ENCODE measurements at places on chromosomes 1 and 21.

GRCh38 chr21:41768437-41769042 is 1.7 kb upstream of the RIPK4 start:
- peak; percentile 45 for DNase-seq

- DNase-seq, result peak; percentile 82
Observed at GRCh38 chr1:65791801-65792668, 660 bp upstream of the PDE4B start.

- peak; percentile 8 for DNase-seq
Observed at GRCh38 chr1:73009938-73010337, 727.6 kb upstream of the NEGR1 start.

GRCh38 chr21:46569081-46569480 is 35.8 kb downstream of the S100B start:
- no peak for DNase-seq

GRCh38 chr1:78340006-78340405 is 150.8 kb upstream of the PTGFR start:
- DNase-seq, result no peak

DNA sequence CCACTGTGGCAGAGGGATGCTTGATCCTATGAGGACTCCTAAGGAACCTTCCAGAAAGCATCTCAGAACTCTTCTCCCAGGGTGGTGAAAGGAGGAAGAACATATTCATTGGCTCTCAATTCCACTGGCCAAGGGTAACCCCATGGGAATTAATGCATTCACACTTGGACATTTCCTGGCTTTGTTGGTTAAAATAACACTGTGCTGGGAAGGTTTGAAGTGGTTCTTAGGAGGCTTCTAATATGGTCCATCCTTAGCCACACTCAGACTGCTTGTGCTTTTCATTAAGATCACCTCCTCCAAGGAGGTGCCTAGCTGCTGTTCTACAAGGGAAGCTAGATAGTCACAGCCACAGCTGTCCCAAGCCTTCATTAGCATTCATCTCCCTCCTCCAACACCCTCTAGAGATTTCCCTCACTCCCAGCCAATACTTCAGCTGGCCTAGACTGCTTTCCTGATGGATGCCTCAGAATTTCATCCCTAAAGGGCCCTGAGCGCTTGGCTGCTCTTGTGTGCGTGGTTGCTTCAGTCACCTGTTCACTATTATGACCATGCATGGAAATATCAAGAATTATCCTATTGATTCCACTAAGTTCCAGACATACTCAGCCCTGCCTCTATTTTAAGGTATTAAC is 544.4 kb downstream of the PLPP3 start:
- no peak for DNase-seq

DNA sequence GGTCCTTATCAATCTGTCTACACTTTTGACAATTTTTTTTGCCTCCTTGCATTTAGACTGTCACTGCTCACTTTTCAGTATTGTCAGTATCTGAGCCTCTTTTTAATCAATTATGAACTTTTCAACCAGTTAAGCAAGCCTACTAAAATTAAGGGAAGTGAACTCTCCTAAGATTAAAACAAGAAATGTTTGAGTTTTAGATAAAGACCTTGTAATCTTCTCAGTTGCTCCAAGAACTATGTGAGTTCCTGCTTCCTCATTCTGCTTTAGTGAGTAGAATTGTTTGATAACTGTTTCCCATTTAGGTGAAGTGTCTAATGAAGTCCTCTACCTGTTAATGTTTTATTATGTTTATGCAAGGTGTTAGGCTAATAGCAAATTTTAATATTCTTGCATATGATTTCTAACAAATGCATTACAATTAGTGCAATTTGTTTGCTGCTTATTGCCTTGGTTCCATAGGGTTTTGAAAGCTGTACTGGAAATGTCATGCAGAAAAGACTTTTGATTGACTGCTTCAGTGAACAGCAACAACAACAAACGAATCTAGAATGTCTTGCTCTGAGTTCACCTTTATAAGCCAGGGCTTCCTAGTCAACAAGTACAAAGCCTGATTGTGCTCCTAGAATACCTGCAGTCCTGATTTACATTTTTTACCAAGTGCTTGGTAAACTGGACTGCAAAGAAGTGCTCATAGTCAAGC is 40.9 kb downstream of the PLA2G4A start:
- no peak for DNase-seq

DNA sequence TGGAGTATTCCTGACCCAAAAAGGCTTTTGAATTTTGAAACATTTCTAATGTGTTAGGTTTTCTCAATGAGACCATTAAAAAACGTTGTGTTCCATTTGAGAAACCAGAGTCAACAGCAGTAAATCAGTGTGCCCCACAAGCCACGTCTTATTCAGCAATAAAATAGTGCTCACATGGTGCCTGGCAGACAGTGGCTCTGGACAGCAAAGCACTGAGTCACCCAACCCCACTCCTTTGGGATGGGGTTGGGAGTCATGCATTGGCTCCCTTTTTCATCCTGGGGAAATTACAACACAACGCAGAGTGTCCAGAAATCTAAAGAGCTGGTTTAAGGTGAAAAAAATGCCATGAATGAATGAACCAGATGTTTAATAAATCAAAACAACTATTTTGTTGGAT is 46.5 kb downstream of the KCNJ15 start:
- DNase-seq, result no peak

DNA sequence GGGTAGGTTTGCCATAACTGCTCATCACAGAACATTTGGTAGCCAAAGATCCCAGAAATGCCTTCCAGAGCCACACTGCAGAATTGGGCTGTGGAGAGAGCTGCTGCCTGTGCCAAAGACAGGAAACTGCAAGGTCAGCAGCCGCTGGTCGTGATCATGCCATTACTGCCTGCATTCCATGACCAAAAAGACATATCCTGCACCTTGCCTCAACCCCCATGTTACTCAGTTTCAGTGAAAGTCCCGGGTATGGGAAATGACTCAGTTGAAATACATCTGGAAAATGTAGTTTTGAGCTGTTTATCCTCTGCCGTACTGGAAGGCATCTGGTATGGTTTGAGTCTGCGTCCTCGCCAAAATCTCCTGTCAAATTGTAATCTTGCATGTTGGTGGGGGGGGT is 161.7 kb downstream of the FCRL5 start:
- no peak for DNase-seq

GRCh38 chr1:155085504-155086127 is 7.0 kb downstream of the EFNA3 start:
- DNase-seq, result no peak

DNA sequence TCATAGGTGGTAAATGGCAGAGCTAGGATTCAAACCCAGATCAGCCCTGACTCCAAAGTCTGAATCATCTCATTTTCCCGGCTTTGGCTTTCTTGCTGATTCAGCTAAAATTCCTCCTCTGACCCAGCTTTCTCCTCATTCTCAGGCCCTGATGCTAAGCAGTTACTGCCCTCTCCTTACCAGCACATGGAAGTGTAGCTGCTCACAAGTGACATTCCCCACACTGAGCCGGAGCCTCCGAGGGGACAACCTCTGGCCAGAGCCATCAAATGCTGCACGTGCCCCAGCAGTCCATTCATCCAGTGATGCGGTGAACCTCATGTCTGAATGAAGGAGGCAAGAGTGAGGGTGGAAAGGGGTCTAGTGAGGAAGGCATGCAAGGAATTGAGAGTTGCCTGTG is 11.1 kb downstream of the ITGA10 start:
- DNase-seq, result no peak

DNA sequence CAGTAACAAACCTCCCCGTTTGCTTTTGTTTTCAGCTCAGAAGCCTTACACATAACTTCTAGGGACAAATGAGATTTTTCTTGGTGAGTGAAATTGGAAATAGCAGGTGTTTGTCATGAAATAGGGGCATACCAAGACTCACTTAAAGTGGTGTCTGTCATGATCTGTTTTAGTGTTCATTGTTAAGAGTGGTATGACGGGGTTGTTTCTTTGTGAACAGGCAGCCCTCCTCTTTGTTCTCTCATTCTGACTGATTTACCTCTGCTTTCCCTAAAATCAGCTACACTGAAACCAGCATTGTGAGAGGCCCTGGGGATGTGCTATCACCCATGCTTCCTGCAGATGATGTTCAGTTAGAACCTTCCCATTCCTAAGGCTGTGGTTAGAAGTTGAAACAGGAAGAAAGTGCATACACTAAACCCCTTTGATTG is 2.5 kb upstream of the ERO1B start:
- no peak for DNase-seq

GRCh38 chr1:19656780-19657466 is 7.8 kb upstream of the HTR6 start:
- DNase-seq, result peak; percentile 72

DNA sequence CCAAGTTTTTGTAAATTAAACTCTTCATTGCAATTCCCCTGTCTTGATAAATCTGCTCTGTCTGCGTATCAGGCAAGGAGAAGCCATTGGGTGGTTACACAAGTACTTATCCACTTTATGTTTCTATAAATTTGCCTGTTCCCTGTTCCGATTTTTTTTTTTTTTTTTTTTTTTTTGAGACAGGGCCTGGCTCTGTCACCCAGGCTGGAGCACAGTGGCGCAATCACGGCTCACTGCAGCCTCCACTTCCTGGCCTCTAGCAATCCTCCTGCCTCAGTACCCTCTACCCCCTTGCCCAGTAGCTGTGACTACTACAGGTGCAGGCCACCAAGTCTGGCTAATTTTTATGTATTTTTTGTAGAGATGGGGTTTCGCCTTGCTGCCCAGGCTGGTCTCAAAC is 11.1 kb upstream of the CSRP1 start:
- no peak for DNase-seq

DNA sequence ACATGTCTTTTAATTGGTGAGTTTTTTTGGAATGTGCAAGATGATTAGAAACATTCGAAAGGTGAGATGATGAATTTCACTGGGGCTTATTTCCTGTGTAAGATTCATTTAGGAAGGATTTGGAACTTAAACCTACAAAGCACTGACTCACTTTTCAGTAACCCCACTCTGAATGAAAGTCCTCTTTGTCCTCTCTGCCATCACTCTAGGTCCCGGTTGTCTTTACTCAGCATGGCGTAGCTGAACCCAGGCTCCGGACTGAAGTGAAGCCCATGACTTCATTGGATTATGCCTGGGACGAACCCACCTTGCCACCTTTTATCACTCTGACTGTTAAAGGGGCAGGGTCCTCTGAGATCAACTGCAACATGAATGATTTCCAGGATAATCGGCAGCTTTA is 139.4 kb downstream of the VPS13D start:
- no peak for DNase-seq

DNA sequence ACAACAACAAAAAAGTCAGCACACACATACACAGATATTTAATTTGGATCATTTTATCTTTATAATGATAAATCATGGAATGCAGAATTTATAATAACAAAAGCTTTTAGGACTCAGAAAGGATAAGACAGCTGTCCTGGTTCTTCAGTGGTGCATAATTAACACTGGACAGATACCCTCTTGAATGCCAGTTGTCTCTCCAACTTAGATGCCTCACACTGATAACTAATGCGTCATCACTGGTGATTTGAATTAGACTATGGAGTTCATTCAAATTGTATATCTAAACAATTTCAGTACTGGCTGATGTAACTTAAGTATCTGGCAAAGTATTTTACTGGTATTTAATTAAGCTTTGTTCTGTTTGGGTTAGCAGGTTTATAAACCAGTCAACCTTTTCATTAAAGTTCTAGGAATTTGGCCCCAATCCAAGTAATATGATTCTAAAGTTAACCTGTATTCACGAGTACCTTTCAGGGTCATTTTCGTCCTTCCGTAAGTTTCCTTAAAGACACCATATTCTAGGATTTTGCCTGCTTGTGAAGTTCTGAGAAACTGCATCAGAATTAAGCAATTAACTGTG is 1199.5 kb upstream of the TMPRSS15 start:
- no peak for DNase-seq

DNA sequence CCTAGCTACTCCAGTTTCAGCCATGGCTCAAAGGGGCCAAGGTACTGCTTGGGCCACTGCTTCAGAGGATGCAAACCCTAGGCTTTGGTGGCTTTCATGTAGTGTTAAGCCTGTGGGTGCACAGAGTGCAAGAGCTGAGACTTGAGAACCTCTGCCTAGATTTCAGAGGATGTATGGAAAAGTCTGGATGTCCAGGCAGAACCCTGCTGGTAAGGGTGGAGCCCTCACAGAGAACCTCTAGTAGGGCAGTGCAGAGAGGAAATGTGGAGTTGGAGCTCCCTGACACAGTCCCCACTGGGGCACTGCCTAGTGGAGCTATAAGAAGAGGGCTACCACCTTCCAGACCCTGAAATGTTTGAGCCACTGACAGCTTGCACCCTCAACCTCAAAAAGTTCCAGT is 16.2 kb downstream of the RIIAD1 start:
- no peak for DNase-seq

GRCh38 chr1:45340816-45341466 is 701 bp upstream of the MUTYH start:
- no peak for DNase-seq

DNA sequence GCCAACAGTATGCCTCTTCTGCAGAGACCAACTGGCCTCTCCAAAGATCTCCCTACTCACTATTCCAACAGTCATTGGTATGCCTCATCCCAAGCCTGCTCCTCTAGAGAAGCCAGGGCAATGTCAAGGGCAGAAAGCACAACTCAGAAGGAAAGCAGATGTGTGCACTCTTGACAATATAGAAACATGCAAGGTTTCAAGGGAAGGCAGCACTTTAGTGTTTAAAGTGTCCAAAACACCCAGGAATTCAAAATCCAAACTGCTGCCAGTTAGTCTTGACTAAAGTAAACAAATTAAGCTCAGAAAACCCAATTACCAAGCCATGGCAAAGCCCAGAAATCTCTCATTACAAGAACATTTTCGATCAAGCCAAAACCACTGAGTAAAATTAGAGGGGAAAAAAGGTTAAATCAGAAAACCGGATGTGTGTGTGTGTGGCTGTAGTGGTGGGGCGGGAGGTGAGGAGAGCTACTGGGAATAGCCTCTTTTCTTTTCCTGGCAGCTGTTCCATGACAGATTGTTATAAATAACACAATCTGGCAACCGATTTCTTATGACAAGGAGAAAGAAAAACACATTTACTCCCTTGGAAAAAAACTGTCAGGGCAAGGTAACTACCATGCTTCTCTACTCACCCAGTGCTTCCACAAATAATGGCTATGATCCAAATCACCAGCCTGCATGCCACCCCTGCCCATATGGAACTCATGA is 39.2 kb downstream of the EIF2B3 start:
- DNase-seq, result peak; percentile 61
